ENCODE measurements at places on chromosomes 7 and 10.

GRCh38 chr7:152663148-152663740, 12.7 kb downstream of the XRCC2 start:
- DNase-seq, result no peak

DNA sequence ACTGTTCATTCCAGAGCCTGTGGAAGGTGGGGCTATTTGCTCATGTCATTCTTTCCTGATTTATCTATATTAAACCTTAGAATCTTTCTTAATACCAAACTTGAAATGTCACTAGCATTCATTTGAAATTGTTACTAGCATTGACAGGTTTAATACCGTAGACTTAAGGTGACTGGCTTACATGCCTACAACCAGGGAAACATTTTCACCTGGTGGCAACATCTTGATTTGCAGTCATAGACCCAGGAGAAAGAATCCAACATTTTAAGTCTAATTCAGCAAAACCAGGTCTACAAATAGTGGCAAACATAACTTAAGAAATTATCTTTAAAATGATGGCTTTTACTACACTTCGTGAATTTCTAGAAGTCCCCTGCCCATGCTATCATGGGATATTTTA, 353.7 kb downstream of the HTR7 start:
- DNase-seq, result no peak

DNA sequence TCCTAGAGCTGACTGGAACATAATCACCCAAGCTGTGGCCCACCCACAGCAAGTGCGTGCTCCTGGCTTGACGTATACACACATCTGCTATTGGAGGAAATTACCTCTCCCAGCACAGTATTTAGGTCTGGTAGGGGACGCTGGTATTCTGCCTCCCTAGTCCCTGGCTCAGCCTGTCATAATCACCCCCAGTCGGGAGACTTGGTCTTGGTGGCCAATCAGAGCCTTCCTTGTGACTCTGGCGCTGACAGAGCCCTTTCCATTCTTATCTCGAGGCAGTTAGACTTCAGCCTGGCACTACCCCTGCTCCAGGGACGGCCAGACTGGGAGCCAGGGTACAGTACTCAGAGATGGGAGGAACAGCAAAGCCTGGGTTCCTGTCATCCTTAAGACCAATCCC, 14.3 kb upstream of the PRKAG2 start:
- DNase-seq, result no peak

GRCh38 chr7:104458875-104459274, 130.5 kb downstream of the LHFPL3 start:
- DNase-seq, result no peak

- no peak for DNase-seq
Measured at GRCh38 chr7:69211739-69212138, 386.5 kb upstream of the AUTS2 start.

GRCh38 chr7:24637021-24637420, 63.8 kb downstream of the PALS2 start:
- no peak for DNase-seq

GRCh38 chr7:7967886-7968543, 581 bp upstream of the GLCCI1 start:
- DNase-seq, result no peak

DNA sequence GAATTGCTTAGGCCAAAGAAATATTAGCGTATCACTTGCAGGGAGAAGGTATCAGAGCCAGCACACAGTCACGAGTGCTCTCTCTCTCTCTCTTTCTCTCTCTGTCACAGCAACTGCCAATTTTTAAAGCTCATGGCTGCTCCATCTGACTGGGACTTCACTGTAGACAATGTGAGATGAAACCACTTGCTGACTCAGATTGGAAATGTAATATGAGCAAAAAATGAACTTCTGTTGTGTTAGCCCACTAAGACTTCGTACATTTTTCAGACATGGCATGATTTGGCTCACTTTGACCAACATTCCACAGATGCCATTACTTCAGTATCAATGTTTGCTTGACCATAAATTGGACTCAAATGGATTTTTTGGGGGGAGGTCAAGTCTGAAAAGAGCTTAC, 68.1 kb downstream of the DGKB start:
- no peak for DNase-seq

DNA sequence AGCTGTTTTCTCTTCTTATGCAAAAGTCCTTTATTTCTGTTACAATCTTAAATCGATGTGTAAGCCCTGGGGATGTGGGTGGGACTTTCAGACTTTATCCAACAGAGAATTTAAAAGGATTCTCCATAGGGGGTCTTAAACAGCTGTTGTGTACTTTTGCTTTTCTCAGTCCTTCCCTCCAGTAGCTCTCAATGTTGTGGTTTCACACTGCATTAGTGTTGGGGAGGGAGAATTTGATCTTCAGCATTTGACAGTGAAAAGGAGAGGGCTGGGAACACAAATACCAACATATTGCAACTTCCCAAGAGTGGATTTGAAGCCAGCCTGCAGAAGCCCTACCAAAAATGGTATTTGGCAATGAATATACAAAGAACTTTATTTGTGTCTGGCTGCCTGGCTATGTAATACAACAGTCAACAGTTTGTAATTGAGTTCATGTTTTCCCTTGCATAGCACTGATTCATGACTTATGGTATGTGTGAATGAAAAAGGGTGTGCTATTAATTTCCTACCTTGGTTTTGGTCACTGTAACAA, 80.1 kb upstream of the CAPZA2 start:
- DNase-seq, result no peak

- DNase-seq, result no peak
Measured at GRCh38 chr10:60778971-60779796, 906 bp downstream of the CDK1 start.

DNA sequence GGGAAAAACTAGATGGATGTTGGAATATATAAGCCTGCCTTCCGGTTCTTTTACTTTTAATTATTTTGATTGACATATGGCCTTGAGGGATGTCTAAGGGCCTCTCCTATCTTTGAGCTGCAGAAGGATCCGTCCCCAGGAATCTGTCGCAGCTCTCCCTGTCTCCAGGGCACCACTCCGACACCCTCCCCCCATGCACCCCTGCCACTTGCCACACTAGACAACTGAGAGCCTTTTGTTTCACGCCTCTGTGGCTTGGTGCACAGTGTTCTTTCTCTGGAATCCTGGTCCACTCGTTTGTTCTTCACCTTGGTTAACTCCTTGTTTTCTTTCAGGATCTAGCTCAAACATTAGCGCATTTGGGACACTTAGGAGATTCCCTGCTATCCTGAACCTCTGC, 124.1 kb upstream of the EFCAB10 start:
- DNase-seq, result no peak

DNA sequence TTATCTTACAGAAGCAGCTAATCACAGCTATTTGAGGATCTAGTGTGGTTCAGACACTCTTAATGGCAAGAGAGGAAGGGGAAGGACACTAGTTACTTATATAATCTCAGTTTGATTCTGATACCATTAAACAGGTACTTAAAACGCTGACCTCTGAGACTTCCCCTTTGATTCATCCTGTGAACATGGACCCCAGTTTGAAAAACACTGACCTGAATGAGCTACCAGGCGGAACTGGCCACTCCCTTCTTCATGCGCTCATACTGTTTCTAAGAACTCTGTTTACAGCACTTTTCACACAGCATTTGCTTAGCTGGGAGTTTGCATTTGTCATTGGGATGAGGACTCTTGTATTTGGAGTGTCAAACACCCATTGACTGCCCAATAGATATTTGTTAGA, 45.7 kb downstream of the BEND7 start:
- DNase-seq, result no peak

DNA sequence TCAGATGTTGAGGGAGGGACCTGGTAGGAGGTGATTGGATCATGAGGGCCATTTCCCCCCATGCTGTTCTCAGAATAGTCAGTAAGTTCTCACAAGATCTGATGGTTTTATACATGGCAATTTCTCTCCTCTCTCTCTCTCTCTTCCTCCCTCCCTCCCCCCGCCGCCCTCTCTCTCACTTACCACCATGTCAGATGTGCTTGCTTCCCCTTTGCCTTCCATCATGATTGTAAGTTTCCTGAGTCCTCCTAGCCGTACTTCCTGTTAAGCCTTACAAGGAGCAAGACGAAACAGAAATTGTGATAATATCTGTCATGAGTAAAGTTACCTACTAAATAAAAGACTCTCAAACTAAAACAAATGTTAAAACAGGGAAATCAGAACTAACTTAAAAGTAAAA, 19.9 kb upstream of the GPR141 start:
- no peak for DNase-seq

DNA sequence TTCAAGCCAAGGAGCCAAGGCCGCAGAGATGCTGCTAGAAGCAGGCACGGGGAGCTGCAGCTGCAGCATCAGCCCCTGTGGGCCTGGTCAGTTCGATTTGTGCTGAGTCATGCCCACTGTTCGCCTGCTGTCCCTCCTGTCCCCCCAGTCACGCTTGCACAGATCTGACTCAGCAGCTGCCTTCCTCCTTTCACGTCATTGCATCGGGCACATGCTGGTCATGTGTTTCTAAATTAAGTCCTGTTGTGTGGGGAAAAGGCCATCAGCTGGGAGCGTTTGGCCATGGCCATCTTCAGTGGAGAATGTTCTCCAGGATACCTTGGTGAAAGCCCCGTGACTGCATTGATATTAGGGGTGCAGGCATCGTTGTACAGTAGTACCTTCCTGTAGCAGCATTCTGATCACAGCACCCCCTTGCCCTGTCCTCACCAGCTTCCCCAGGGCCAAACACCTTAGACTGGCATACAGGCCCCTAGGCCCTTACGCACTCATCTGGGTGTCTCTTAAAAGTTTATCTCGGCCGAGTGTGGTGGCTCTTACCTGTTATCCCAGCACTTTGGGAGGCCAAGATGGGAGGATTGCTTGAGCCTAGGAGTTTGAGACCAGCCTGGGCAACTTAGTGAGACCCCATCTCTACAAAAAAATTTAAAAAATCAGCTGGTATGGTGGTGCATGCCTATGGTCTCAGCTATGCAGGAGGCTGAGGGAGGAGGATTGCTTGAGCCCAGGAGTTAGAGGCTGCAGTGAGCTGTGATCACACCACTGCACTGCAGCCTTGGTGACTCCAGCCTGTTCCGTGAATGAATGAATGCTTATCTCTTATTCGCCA, 23.2 kb downstream of the POR start:
- DNase-seq, result peak; percentile 89

GRCh38 chr7:131521651-131522163, 34.7 kb downstream of the PODXL start:
- DNase-seq, result no peak

All from HFF-Myc (cell line).